Kidney (tissue), 22 donors: ENCODE measurements at places on chromosomes 11 and 22. TPM values are rescaled to one million over a fixed set of nuclear protein-coding genes. Genes with fewer than 3 reads are reported as not detected.

GRCh38 chr22:50531546-50531961, 1.7 kb upstream of the TYMP start:
- DNase-seq, result no peak

- no peak for DNase-seq
These were observed 3.2 kb downstream of the TAF1D start for GRCh38 chr11:93737904-93738612.

DNA sequence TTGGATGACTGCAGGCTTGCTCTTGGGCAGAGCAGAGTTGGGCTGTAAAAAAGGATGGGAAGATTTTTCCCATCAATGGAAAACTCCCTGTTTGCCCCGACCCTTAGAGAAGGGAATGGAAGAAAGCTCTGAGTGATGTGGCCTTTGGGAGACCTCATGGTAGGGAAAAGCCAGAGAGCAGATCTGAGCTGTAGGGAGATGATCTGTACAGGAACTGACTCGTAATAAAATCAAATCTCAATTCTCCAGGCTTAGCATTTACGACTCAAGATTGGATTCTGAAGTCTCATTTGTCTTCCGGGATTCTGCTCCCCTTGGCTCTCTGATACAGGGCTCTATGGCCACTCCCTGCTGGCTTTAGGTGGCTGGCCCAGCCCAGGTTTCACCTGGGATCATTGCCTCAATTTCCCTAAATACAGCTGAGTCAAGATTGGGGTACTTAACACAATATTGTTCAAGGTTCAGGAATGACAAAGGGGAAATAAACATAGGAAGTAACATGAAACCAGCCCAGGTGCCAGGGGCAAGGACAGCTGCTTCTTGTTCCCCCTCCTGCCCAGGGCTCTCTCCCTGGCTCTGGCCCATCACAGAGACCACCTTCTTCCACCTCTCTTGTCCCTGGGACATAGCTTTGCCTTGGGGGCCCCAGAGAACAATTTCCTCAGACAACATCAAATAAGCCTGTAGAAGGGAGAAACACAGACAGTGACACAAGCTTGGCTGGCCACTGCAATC, 38.4 kb upstream of the THY1 start:
- DNase-seq, result no peak

DNA sequence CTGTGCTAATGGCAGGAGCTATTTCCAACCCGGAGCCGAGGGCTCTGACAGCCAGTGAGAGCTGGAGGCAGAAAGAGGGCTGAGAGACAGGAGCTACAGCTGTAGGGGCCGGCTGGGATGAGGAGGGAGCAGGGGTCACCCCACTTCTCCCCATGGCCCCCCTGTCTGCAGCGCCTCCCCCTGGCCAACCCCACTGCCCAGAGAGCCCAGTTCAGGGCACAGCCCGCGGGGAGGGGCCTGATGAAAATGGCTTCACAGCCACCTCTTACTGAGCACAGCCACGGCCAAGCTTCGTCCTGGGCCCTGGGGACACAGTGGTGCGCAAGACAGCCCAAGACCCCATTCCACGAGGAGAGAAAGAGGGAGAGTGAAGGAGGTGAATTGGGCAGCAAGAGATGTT, 27.9 kb downstream of the RPL3 start:
- DNase-seq, result no peak

The OR56A1 gene
- 0.03 TPM for total RNA-seq

- no peak for DNase-seq
These were observed 151.6 kb upstream of the NAV2 start for GRCh38 chr11:19561011-19561410.

DNA sequence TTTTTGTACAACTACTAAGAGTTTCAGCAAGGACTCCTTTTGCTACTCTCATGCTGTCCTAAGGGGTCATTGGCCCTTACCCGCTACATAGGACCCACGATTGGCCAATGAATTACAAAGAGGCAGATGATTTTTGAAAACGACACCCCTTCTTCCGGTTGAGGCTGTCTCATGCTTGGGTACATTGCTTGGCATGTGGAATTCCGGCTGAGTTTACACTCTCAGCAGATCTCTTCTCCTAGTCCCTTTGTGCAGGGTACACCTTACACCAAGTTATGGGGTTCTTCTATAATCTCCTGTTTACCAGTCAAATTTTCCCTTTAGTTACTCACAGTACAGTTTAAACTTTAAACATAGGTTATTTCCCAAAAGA, 52.1 kb downstream of the SLC17A6 start:
- no peak for DNase-seq
